Stimulated activated CD4-positive, alpha-beta T cell treated with anti-CD3 and anti-CD28 coated beads, Interleukin-1b, Interleukin-23, amount 100 ng/mL, for 24 hours (primary cell): ENCODE measurements at places on chromosomes 5 and 9.

GRCh38 chr9:36937951-36938350, 96.1 kb downstream of the PAX5 start:
- no peak for DNase-seq

DNA sequence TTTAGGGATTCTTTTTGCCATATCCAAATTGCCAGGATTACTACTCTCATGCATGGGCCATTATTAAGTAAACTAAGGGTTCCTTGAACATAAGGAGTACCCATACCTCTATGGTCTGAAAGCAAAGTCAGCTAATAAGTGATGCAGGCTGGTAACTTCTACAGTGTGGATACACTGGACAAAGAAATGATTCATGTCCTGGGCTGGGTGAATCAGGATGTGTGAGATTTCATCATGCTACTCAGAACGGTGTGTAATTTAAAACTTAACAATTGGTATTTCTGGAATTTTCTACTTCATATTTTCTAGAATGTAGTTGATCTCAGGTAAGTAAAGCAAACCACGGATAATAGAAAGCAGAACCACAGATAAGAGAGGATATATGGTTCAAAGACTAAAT, 428.8 kb downstream of the CHSY3 start:
- no peak for DNase-seq

DNA sequence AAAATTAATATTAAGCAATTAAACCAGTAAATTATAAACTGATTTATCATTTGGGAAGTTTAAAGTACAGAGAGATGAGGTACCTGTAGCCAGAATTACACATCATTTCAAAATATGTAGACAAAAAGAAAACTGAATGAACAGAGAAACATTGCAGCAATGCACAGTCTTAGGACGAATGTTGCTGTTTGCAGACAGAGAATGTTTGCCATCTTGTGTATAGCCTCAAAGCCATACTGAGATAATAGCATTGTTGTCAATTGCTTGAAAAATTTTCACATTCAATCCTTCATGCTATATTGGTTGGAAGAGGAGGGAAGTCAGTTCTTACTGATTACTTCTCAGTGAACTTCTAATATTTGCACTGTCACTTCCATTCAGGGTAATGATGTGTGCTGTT, 326.2 kb downstream of the PRR16 start:
- no peak for DNase-seq

DNA sequence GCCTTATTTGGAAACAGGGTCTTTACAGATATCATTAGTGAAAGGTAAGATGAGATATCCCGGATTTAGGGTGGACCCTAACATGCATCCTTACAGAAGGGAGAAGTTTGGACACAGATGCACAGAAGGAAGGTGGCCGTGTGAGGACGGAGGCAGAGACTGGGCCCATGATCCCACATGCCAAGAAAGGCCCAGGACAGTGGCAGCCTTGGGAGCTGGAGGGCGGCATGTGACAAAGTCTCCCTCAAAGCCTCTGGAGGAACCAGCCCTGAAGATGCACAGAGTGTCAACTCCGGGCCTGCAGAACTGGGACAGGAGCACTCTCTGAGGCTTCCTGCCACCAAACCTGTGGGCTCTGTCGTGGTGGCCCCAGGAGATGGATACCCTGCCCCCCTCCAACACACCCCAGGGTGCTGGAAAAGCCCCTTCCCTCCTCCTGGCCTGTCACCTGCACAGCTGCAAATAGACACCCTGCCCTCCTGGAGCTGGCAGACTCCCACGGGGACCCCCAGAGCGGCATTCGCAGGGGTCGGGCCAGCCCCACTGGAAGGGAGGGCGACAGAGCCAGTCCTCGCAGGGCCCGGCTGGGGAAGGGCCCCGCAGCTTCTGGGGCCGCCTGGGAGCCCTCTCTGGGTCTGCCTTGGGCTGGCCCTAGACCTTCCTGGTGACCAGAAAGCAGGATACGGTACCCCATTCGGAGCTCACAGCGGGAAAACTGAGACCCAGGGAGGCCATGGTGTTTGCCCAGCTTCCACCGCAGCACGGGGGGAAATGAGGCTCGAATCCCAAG, 7.9 kb downstream of the NACC2 start:
- no peak for DNase-seq

GRCh38 chr9:34318163-34318790, 10.8 kb downstream of the KIF24 start:
- no peak for DNase-seq

DNA sequence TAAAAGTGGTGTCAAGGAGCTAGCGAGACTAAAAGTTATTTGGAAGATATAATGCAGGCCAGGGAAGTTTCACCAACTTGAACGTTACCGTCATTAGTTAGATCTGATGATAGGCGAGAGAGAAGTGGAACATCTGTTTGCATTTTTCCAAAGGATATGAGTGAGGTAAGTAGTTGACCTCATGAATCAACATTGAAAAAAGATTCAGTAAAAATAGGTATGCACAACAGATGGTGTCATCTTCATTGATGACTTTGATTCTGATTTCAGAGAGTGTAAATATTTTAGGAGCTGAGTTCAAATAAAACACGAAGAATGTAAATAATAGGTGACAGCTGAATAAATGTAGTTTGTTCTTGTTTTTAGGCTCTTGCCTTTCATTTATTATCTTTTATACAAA, 998.9 kb upstream of the CDH6 start:
- DNase-seq = no peak

- DNase-seq = no peak
Observed at GRCh38 chr9:22031655-22032411, 22.7 kb upstream of the CDKN2B start.

- DNase-seq = no peak
Observed at GRCh38 chr5:73352243-73352642, 96.3 kb downstream of the FOXD1 start.

GRCh38 chr5:168318240-168318639, 26.8 kb downstream of the WWC1 start:
- DNase-seq = no peak

GRCh38 chr9:21557428-21557768, 75.3 kb upstream of the IFNE start:
- no peak for DNase-seq

DNA sequence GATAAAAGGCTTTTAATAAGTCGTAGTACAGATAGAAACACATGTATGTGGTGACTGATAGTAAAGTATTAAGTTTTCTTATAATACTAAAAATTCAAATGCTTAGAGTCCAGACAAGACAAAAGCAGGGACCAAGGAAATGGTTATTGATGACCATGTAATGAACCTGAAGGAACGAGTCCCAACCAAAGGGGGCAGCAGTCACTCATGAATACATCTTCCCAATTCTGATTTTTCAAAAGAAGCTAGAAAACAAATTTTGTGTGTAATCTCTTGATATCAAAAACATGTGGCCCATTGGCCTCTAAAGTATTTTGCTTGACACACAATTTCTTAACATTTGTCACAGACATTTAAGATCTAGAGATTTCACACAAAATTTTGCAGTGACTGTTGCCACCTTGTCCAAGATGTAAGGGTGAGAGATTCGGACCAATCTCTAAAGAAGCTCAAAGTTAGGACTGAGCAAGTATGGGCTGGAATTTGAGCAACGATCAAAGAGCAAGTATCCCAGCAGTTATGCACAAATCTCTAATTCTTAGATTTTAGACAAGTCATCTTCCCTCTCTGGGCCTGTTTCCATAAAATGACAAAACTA, 66.8 kb downstream of the ARL15 start:
- no peak for DNase-seq
